ENCODE measurements at places on chromosomes 5 and 9. TPM values are rescaled to one million over a fixed set of nuclear protein-coding genes. Genes with fewer than 3 reads are reported as not detected.

Gene ANKRD20A1
- total RNA-seq, result not detected

Gene ZNF883
- 4.5 TPM for total RNA-seq

Gene ANKRD18B
- total RNA-seq, result not detected

Gene PTBP3
- 38.3 TPM for total RNA-seq

Gene GLDC
- 3.5 TPM for total RNA-seq

Gene CERCAM
- 233 TPM for total RNA-seq

Gene C6
- 10.0 TPM for total RNA-seq

Gene PKD2L2
- total RNA-seq, result not detected

Gene HTR1A
- not detected for total RNA-seq

Gene GRXCR2
- total RNA-seq, result not detected

Gene DNAI1
- total RNA-seq, result not detected

Gene SEMA5A
- 5.3 TPM for total RNA-seq

Gene IFNA13
- not detected for total RNA-seq

Gene STKLD1
- total RNA-seq, result 3.4 TPM

Gene OCLN
- total RNA-seq, result 0.12 TPM

Gene SUSD3
- total RNA-seq, result 8.6 TPM

Gene LECT2
- total RNA-seq, result not detected

Gene CCDC192
- total RNA-seq, result 2.0 TPM

Gene ABO
- total RNA-seq, result not detected

Gene SLC24A2
- total RNA-seq, result not detected

Gene ELAVL2
- 0.77 TPM for total RNA-seq

Gene TAS2R1
- total RNA-seq, result not detected

Gene LCN2
- 0.23 TPM for total RNA-seq

Gene HAUS6
- total RNA-seq, result 5.7 TPM

Gene GFPT2
- total RNA-seq, result 41.0 TPM

Gene TRIP13
- 2.0 TPM for total RNA-seq

Gene TMEFF1
- total RNA-seq, result 3.7 TPM

Gene LRRC19
- total RNA-seq, result not detected

Gene GABBR2
- total RNA-seq, result 0.68 TPM

Gene PCDHGB7
- 12.5 TPM for total RNA-seq

Gene GPR151
- total RNA-seq, result not detected

Gene FBXW5
- 153 TPM for total RNA-seq

Gene FGD3
- total RNA-seq, result not detected

Gene BOD1
- total RNA-seq, result 63.5 TPM

Gene DENND1A
- 12.1 TPM for total RNA-seq

Gene LRRC26
- total RNA-seq, result not detected

Gene WDR38
- not detected for total RNA-seq

Gene SHISAL2B
- total RNA-seq, result not detected

Gene PBX3
- 36.8 TPM for total RNA-seq

Data from pericardium fibroblast (primary cell).